ENCODE measurements at places on chromosomes 1 and 21.

- no peak for DNase-seq
Observed at GRCh38 chr1:44305962-44306422, 49.1 kb downstream of the ERI3 start.

DNA sequence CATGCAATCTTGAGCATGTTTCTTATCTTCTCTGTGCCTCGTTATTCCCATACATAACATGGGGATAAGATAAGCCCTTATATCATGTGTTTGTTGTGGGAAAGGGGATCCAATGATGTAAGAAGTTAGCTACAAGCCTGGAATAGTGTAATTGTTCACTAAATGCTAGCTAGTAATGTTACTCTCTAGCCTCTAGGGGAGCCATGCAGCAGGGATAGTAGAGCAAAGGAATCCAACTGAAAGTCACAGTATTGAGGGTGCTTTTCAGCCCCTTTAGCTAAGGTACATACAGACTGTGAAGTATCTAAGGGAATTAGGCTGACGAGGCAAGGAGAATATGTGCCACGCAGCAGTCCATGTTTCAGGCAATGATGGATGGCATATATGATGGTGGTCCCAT lies 46.9 kb downstream of the IL23R start:
- DNase-seq: no peak

GRCh38 chr1:2952371-2952770 lies 68.9 kb upstream of the ACTRT2 start:
- DNase-seq: no peak

- DNase-seq: no peak
Observed at GRCh38 chr1:195754303-195754702, 853.9 kb downstream of the KCNT2 start.

DNA sequence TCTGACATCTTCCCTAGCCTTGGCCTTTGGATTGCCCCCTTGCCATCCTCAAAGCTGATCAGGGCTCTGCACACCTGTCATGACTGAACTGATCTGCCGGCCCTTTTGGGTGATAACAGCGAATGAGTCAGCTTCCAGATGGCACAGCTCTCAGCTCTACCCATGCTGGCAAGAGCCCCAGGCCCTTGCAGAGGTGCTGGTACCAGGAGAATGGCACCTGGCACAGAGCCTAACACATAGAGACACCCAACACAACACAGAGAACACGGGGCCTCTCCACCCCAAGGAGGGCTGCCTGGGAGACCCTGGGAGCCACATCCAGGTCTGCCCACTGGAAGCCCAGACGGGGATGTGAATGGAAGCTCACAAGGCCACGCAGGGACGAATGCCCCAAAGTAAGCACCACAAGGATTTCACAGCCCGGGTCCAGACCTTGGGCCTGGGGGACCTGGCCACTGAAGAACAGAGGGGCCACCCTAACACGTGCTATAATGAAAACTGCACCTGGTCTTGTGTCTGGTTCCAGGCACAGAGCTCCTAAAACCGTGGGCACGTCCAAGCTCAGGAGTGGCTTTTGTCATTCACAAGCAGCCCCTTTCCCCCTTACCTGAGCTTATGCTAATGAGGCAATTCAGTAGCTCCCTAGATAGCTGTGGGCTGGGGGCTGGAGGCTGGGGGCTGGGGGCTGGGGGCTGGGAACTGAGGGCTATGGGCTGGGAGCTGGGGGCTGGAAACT lies 160.5 kb downstream of the NPHP4 start:
- no peak for DNase-seq

GRCh38 chr1:9035226-9035625 lies 9.0 kb upstream of the SLC2A7 start:
- DNase-seq: no peak

GRCh38 chr1:183734543-183735036 lies 70.3 kb upstream of the RGL1 start:
- DNase-seq: no peak

DNA sequence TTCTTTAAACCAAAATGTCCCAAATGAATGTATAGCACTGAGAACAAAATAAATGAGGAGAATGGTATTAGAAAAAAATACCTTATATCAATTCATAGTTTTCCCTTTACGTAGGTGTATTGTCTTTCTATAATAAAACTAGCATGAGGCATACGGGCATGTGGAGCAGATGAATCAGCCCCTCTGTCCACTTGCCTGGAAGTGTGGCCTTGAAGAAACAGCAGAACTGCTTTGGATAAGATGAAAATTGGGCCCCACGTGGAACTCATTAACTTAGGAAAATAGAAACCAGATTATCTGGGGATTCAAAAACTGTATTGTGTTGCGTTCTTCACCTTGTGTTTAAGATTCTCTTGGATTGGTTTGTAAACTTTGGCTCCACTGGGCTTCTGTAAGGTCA lies 356.8 kb upstream of the B3GALT2 start:
- no peak for DNase-seq

DNA sequence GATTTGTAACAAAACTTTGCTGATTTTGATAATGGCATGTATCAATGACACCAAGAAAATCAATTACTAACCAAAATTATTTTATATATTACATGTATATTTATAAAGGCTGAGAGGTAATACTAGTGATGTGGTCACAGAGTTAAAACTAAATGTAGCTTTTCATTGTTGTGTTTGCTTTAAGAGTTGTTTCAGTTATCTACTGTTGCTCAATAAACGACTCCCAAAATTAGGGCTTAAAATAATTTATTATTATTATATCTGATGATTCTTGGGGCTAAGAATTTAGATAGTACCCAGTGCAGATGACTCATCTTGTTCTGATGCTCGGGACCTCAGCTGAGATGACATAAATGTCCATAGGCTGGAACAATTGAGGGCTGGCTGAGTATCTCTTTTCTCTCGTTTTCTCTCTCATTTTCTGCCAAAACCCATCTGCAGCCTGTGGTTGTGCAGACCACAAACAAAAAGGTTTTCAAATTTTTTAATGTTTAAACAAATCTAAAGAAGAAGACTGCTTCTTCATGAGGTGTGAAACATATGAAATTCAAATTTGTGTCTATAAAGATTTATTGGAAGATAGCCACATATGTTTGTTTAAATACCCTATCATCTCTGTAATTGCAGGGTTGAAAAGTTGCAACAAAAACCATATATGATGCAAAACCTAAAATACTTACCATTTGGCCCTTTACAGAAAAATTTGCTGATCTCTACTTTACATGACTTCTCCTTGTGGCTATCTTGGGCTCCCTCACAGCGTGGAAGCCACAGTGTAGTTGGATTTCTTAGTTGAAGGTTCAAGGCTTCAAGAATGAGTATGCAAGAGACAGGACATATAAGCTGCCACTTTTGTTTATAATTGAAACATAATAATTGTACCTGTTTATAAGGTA lies 14.8 kb upstream of the PTPRC start:
- no peak for DNase-seq

- DNase-seq: no peak
Observed at GRCh38 chr1:157487504-157487903, 64.8 kb downstream of the FCRL5 start.

GRCh38 chr1:206032380-206033140 lies 8.9 kb upstream of the CTSE start:
- DNase-seq: no peak

GRCh38 chr1:65440915-65441314 lies 20.4 kb downstream of the LEPR start:
- no peak for DNase-seq

- no peak for DNase-seq
Observed at GRCh38 chr21:36693489-36694030, 5.4 kb upstream of the SIM2 start.

DNA sequence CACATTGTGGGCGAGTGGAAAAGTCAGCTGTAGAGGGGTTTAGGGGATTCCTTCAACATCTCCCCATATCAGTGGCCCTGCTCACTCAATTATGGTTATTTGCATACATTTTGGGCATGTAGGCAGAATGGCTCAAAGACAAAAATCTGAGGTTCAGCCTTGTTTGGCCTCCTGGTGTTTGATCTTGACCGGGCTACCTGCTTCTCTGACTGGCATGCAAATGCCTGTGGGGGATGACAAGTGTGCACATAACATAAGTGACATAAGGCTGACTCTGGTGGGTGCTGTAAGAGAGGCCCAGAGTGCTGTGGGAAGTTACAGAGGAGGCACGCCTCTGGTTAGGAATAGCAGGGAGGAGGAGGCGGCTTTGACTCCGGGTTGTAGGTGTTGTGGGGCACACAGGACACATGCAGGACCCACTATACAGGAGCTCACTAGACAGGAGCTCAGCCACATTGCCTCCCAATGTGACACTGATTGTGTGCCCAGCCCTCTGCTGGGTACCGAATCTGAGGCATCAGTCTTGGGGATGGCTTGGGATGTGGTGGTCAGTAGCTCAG lies 29.4 kb upstream of the IL19 start:
- DNase-seq: no peak

- no peak for DNase-seq
Observed at GRCh38 chr1:26555550-26555981, 26.0 kb downstream of the RPS6KA1 start.
